Transverse colon (tissue), 4 donors: ENCODE measurements at places on chromosomes 13 and 19. TPM values are rescaled to one million over a fixed set of nuclear protein-coding genes. Genes with fewer than 3 reads are reported as not detected.
A peak's percentile ranks its signal among the peaks of the same experiment; 100 is the strongest.

DNA sequence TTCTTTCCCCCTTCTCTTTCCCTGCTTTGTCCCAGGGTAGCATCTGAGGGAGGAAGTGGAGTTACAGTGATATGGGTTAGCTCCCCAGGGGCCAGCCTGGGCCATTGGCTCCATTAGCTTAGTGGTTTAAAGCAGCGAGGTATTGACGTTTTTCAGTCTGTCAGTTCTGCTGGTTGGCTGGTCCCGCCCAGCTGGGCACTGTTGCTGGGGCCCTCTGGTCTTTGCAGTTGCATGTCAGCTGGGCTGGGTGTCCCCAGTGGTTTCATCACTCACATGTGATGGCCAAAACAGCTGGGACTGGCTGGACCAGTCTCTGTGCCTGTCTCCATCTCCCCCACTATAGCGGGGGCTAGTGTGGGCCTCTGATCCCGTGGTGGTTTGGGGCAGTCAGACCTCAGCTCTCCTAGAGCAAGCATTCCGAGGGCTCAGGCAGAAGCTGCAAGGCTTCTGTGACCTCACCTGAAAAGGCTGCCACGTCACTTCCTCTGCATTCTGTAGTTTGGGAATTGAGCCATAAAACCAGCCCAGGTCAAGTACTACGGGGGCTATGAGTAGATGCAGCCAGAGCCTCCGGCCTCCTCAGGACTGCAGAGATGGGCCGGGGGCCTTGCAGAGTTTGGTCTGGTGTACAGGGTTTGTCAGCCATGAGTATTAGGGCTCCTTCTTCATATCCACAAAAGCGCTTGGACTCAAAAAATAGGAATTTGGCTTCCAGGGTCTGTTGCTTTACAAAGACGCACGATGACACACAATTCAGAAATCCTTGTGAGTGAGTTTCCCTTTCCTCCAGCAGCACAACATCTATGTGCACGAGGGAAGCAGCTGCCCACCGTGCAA lies 30.0 kb downstream of the TSSK6 start:
- H3K4me3 ChIP-seq, result no peak overlapping the region
- peaks cover 15% of the 10 kb centered on the region for H3K4me1 ChIP-seq
- DNase-seq, result no peak
- no peak overlapping the region for H3K27ac ChIP-seq
- H3K36me3 ChIP-seq, result no peaks in the 10 kb centered on the region

DNA sequence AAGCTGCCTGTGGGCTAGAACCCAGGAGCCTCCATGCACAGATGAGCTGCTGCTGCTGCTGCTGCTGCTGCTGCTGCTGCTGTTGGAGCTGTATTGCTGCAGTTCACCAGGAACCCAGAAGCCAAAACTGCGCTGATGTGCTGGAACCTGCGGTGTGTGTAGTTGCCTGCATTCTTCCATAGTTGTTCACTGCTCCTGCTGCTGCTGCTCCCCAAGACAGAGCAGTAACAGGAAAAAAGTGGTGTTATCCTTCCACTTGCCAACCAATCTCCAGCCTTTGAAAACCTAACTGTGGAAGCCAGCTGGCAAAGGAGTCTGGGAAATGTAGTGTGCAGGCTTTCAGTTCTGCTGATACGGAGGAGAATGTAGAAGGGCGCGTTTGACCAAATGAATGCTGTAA lies 37.9 kb downstream of the ARHGAP35 start:
- H3K4me1 ChIP-seq, result peaks cover 18% of the 10 kb centered on the region
- H3K27me3 ChIP-seq, result no peaks in the 10 kb centered on the region
- no peak for DNase-seq
- H3K36me3 ChIP-seq, result no peaks in the 10 kb centered on the region

FARSA gene
- 32.9 TPM for total RNA-seq

DNA sequence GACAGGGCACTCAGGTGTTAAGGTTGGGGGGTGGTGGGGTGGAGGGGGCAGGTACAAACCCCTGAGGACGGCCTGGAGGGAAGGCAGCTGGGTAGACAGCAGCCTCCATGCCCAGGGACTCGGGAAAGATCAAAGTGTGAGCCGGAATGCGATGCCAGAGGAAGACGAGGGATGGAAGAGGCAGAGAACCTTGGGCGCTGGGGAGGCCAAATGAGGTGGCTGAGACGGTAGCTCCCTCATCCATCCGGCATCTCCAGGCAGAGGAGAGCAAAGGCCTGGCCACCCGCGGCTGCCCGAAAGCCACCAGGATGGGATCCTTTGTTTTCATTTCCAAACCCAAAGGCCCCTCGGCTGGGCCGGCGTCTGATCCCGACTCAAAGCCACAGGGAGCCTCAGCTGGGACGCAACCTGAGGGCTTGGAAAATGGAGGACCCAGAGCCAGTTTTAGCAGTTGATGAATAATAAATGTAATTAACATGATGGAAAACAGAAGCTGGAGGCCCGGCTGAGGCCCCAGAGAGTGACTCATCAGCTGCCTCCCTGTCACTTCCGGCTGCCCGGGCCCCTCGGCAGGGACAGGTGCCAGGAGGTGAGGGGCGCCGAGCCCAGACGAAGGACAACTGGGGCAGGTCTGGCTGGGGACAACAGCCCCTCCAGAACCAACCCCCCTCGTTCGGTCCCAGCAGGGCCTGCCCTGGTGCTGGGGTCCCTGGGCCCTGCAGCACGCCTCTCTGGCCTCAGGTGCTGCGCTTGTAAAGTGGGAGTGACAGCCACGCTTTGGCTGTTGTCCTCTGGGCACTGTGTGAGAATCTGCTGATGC lies 61.6 kb downstream of the CEBPG start:
- H3K27ac ChIP-seq, result no peak overlapping the region
- no peak for DNase-seq
- no peak overlapping the region for H3K4me3 ChIP-seq
- H3K27me3 ChIP-seq, result no peaks in the 10 kb centered on the region

GRCh38 chr13:44117351-44117750 lies 237.6 kb downstream of the LACC1 start:
- H3K36me3 ChIP-seq, result no peaks in the 10 kb centered on the region
- no peak overlapping the region for H3K4me3 ChIP-seq
- H3K27ac ChIP-seq, result peak overlapping the region; percentile 7
- no peaks in the 10 kb centered on the region for H3K4me1 ChIP-seq
- no peak for DNase-seq
- no peaks in the 10 kb centered on the region for H3K27me3 ChIP-seq

- H3K36me3 ChIP-seq, result no peaks in the 10 kb centered on the region
- no peak for DNase-seq
- H3K27me3 ChIP-seq, result no peaks in the 10 kb centered on the region
- no peak overlapping the region for H3K27ac ChIP-seq
- no peaks in the 10 kb centered on the region for H3K4me1 ChIP-seq
These were observed 8.6 kb downstream of the ZNF584 start for GRCh38 chr19:58417071-58417470.

DNA sequence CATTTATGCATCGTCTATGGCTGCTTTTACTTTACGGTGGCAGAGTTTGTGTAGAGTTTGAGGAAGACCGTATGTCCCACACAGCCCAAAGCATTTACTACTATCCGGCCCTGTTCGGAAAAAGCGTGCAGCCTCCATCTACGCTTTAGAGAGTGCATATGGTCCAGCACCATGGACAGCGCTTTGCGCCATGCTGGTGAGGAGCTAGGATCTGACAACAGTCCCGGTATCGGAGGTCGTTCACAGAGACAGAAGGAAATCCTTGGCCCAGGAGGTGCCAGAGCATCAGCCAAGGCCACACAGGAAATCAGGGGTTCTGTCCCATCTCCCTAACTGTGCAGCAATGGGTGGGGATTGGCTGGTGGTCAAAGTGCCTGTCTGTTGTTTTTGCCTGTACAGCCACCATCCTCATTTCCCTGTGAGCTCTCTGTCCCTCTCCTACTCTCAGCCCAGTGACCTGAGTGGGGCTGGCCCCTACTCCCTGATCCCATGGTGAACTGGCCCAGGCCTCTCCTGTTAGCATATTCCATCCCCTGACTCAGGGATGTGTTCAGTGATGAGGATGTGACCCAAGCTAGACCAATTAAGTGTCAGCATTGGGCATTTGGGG lies 16.2 kb upstream of the PRODH2 start:
- no peaks in the 10 kb centered on the region for H3K4me1 ChIP-seq
- no peak overlapping the region for H3K27ac ChIP-seq
- no peaks in the 10 kb centered on the region for H3K36me3 ChIP-seq

PGLYRP2 gene
- total RNA-seq, result not detected

AZU1 gene
- total RNA-seq, result not detected

- no peak for DNase-seq
- H3K4me1 ChIP-seq, result no peaks in the 10 kb centered on the region
- no peaks in the 10 kb centered on the region for H3K27me3 ChIP-seq
- H3K27ac ChIP-seq, result no peak overlapping the region
These were observed 1472.6 kb downstream of the UQCRFS1 start for GRCh38 chr19:27740396-27740795.

CGB3 gene
- not detected for total RNA-seq

ZNF28 gene
- total RNA-seq, result 21.2 TPM

- H3K4me3 ChIP-seq, result no peak overlapping the region
- DNase-seq, result peak; percentile 39
- H3K36me3 ChIP-seq, result no peaks in the 10 kb centered on the region
- peaks cover 4% of the 10 kb centered on the region for H3K4me1 ChIP-seq
- no peak overlapping the region for H3K27ac ChIP-seq
These were observed 20.6 kb downstream of the BRSK1 start for GRCh38 chr19:55304279-55304978.

GRCh38 chr19:8487137-8487851 lies 15.1 kb downstream of the PRAM1 start:
- peak; percentile 34 for DNase-seq
- no peak overlapping the region for H3K4me3 ChIP-seq
- H3K27ac ChIP-seq, result peak overlapping the region; percentile 34
- H3K27me3 ChIP-seq, result no peaks in the 10 kb centered on the region
- peaks cover 45% of the 10 kb centered on the region for H3K36me3 ChIP-seq

DNA sequence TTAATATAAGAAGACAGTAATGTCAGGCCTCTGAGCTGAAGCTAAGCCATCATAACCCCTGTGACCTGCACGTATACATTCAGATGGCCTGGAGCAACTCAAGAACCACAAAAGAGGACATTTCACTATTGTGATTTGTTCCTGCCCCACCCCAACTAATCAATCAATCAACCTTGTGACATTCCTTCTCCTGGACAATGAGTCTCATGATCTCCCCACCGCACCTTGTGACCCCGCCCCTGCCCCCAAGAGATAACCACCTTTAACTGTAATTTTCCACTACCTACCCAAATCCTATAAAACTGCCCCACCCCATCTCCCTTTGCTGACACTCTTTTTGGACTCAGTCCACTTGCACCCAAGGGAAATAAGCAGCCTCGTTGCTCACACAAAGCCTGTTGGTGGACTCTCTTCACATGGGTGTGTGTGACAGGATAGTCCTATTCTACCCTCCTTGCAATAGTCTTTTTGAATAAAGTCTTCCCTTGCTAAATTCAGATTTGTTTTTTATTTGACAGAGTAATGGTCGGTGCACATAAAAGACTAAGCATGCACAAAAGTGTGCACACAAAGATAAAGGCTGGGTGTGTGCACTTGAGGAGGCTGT lies 14.0 kb downstream of the CD70 start:
- peak overlapping the region; percentile 64 for H3K27ac ChIP-seq
- H3K4me3 ChIP-seq, result no peak overlapping the region
- peaks cover 11% of the 10 kb centered on the region for H3K4me1 ChIP-seq
- peak; percentile 56 for DNase-seq

GRCh38 chr19:35557539-35558399 lies 5.7 kb downstream of the ATP4A start:
- DNase-seq, result peak; percentile 50
- peaks cover 48% of the 10 kb centered on the region for H3K27me3 ChIP-seq
- H3K4me3 ChIP-seq, result no peak overlapping the region
- no peaks in the 10 kb centered on the region for H3K36me3 ChIP-seq
- no peak overlapping the region for H3K27ac ChIP-seq

GRCh38 chr19:40398417-40399131 lies 8.6 kb upstream of the HIPK4 start:
- H3K27ac ChIP-seq, result no peak overlapping the region
- no peak overlapping the region for H3K4me3 ChIP-seq
- H3K36me3 ChIP-seq, result no peaks in the 10 kb centered on the region
- peaks cover 6% of the 10 kb centered on the region for H3K4me1 ChIP-seq
- peak; percentile 46 for DNase-seq

GRCh38 chr13:33107361-33107760 lies 91.1 kb downstream of the KL start:
- H3K27ac ChIP-seq, result peak overlapping the region; percentile 75
- H3K36me3 ChIP-seq, result peaks cover 20% of the 10 kb centered on the region
- H3K4me1 ChIP-seq, result peaks cover 20% of the 10 kb centered on the region
- DNase-seq, result no peak

- peaks cover 10% of the 10 kb centered on the region for H3K4me1 ChIP-seq
- DNase-seq, result no peak
- no peaks in the 10 kb centered on the region for H3K36me3 ChIP-seq
- H3K4me3 ChIP-seq, result no peak overlapping the region
These were observed 88.1 kb downstream of the TSC22D1 start for GRCh38 chr13:44487989-44488388.

- H3K4me3 ChIP-seq, result no peak overlapping the region
- H3K4me1 ChIP-seq, result no peaks in the 10 kb centered on the region
- H3K36me3 ChIP-seq, result no peaks in the 10 kb centered on the region
- H3K27ac ChIP-seq, result no peak overlapping the region
- DNase-seq, result no peak
These were observed 367.8 kb downstream of the DACH1 start for GRCh38 chr13:71499235-71499634.

NCR1 gene
- not detected for total RNA-seq

NLRP5 gene
- total RNA-seq, result not detected

NAPA gene
- total RNA-seq, result 109 TPM

DNA sequence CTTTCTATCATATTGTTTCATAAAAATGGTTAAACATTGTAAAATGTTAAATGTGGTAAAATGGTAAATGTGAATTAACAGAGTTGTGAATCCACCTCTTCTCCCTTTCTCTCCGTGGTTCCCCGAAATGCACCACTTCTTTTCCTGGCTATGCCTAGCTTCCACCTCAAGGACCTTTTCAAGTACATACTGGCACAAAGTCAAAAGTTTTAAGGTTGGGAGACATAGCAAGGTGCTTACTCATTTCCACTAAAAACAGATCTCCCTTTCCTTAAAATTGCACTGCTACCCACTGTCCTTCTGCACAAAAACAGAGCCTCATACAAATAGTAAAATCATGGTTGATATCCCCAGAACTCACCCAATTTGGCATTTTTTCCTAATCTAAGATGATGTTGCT lies 558.2 kb downstream of the SLITRK6 start:
- DNase-seq, result no peak
- no peaks in the 10 kb centered on the region for H3K36me3 ChIP-seq
- H3K27ac ChIP-seq, result no peak overlapping the region
- no peak overlapping the region for H3K4me3 ChIP-seq

- H3K4me3 ChIP-seq, result no peak overlapping the region
- DNase-seq, result no peak
- no peaks in the 10 kb centered on the region for H3K4me1 ChIP-seq
- no peaks in the 10 kb centered on the region for H3K36me3 ChIP-seq
These were observed 4.8 kb upstream of the DAPK3 start for GRCh38 chr19:3975637-3976087.

ZNF792 gene
- total RNA-seq, result 6.7 TPM

DNA sequence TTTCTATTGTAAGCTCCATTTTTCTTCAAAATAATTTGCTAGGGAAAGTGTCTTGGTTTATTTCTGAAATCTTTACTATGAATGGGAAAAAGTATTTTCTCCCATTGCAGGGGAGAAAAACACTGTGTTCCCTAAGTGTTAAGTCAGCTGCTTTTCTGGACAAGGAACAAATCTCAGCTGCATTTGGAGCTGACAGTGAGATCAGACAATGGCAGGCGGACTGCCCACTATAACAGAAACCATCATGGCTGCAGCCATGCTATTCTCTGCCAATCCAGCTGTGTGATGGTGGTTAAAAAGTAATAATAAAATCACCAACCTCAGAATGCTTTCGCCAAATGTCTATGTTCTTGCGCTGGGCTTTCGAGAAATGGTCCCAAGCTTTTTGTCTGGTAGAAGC lies 302.7 kb downstream of the DNAJC15 start:
- no peaks in the 10 kb centered on the region for H3K27me3 ChIP-seq
- no peak overlapping the region for H3K27ac ChIP-seq
- DNase-seq, result no peak
- H3K4me3 ChIP-seq, result no peak overlapping the region

ZNF154 gene
- 1.1 TPM for total RNA-seq
